Purkinje cell (primary cell): ENCODE measurements at places on chromosomes 3 and 15. TPM values are rescaled to one million over a fixed set of nuclear protein-coding genes. Genes with fewer than 3 reads are reported as not detected.

The CYP8B1 gene
- polyA plus RNA-seq = not detected in 2 replicates

The SCN5A gene
- polyA plus RNA-seq = not detected in 2 replicates

The PPP2R3A gene
- polyA plus RNA-seq = 3.9 and 7.0 TPM in 2 replicates

The LTK gene
- 1.5 and 6.2 TPM in 2 replicates for polyA plus RNA-seq

The INKA1 gene
- polyA plus RNA-seq = not detected in 2 replicates

The GRK7 gene
- polyA plus RNA-seq = not detected in 2 replicates
